ENCODE measurements at places on chromosomes 6 and 20.

DNA sequence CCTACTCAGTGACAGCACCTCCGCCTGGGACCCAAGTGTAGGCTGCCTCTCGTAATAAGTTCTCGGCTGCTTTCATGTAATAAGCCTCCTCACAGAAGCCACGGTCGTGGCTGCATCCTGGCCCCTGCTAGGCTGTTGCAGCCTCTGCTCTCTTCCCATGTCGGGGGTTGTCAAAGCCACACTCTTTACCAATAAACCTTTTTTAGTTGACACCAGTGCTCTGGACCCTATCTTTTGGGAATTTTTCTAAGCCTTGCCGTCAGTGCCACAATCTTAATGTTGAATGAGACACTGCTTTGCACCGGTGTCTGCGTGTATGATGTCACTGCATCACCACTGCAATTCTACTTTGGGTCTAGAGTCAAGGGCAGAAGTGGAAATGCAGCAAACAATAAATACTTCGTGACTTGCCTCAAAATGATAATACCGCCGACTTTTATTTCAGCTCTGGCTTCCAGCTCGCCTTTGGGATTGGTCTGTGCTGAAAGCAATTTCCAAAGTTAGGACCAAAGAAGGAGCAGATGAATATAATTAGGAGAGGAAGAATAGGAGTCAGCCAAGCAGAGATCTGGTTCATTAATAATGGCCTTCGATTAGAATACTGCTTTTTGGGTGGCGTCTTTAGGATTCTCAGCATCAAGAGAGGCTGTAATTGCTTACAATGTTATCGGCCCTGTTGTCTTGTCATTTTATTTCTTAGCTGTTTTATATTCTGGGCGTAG lies 57.6 kb upstream of the CCN6 start:
- DNase-seq: no peak

- peak; percentile 67 for DNase-seq
Observed at GRCh38 chr6:105675715-105676397, 273.0 kb upstream of the PREP start.

DNA sequence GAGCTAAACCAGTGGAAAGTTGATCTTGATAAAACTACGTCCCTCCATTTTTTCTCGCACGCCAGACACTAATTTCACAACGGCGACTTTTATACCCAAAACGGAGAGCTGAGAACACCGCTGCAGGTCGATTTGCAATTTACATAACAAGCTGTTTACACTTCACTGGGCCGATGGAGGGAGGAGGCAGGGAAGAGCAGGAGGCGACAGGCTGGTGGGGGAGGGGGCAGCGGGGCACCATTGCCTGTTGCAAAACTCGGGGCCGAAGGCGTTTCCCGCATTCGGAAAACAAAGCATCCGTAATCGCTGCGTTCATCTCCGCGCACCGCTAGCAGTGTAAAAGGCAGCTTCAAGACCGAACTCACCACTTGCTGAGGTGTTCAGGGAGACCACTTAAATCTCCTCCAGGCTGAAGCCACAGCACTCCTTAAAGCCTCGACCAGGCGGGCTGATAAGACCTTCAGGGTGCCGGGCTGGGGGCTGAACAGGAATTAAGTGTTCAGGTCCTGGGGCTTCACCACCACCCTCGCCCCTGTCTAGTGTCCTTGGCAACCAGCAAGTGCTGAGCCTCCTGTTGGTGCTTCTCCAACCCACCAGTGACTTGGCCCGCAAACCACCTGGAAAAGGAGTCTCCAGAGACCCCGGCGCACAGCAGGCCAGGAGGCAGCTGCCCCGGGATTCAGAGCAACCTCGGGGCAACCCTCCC lies 2.0 kb upstream of the FOXC1 start:
- no peak for DNase-seq

DNA sequence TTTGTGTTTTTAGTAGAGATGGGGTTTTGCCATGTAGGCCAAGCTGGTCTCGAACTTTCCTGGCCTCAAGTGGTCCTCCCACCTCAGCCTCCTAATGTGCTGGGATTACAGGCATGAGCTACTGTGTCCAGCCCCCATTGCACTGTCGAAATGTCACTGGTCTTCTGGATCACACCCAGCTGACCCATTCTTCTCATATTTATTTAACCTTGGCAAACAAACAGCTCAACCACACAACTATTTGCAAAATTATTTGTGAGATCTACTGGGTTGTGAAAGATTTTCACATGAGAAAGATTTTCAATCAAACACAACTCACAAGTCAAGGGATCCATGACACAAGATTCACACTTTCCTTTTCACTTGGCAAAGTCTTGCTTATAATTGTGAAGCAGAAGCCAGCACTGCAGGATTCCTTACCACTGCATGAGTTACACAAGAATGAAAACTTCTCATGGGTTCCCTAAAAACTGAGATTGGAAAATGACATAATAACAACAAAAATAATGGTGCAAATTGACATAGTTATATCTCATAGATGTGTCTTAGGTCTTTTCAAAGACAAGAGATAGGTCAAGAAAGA lies 2.0 kb upstream of the CST9L start:
- DNase-seq: no peak

GRCh38 chr6:7251646-7252260 lies 61.2 kb downstream of the SSR1 start:
- DNase-seq: peak; percentile 14

DNA sequence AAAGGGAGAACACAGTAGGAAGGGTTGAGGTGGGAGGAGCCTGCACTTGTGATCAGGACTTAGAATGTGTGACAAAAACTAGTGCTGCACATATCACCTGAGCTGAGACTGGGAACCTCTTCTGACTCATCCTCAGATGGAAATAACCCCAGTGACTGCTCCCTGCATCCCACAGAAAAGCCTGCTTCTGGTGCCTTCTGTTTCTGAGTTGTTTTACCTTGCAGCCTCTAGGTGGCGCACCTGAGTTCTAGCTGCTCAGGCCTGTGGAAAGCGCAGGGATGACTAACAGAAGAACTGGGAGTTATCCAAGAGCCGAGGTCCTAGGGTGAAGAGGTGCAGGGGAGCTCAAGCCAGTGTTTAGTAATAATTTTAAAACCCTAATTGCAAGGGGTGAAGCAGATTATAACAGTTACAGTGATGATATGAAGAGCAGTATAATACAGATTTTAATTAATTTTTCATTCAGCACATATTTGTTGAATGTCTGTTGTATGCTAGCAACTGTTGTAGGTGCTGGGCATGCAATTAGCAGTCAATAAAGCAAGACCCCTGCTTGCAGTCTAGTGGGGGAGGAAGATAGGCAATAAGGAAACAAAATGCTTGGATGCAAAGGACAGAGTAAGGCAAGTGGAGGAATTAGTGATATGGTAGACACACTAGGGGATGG lies 302.5 kb downstream of the DHX35 start:
- peak; percentile 51 for DNase-seq

DNA sequence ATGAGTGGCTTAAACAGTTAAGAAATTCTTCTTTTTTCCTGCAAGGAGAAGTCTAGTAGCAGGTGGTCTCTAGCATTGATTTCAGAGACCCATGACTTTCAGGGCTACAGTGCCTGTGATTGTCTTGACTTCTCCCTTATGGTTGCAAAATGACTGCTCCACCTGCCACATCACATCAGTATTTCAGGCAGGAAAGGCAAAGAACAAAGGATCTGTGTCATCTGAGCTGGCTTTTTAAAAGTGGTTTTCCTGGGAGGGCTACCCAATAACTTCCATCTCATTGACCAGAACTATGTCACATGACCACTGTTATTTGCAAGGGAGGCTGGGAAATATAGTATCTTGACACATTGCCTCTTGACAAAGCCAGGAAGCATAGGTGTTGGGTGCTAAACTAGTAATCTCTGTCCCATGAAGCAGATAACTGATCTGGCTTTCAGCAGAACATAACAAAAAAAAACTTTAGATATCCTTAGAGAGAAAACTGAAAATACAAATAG lies 226.2 kb downstream of the DHX35 start:
- no peak for DNase-seq

GRCh38 chr6:64227863-64228262 lies 592.3 kb downstream of the PHF3 start:
- DNase-seq: no peak
